HCT116 (cell line): ENCODE measurements at places on chromosomes 2 and 18. TPM values are rescaled to one million over a fixed set of nuclear protein-coding genes. Genes with fewer than 3 reads are reported as not detected.
A peak's percentile ranks its signal among the peaks of the same experiment; 100 is the strongest.

- no peak for DNase-seq
Observed at GRCh38 chr2:74138600-74139323, 8.9 kb downstream of the BOLA3 start.

DNA sequence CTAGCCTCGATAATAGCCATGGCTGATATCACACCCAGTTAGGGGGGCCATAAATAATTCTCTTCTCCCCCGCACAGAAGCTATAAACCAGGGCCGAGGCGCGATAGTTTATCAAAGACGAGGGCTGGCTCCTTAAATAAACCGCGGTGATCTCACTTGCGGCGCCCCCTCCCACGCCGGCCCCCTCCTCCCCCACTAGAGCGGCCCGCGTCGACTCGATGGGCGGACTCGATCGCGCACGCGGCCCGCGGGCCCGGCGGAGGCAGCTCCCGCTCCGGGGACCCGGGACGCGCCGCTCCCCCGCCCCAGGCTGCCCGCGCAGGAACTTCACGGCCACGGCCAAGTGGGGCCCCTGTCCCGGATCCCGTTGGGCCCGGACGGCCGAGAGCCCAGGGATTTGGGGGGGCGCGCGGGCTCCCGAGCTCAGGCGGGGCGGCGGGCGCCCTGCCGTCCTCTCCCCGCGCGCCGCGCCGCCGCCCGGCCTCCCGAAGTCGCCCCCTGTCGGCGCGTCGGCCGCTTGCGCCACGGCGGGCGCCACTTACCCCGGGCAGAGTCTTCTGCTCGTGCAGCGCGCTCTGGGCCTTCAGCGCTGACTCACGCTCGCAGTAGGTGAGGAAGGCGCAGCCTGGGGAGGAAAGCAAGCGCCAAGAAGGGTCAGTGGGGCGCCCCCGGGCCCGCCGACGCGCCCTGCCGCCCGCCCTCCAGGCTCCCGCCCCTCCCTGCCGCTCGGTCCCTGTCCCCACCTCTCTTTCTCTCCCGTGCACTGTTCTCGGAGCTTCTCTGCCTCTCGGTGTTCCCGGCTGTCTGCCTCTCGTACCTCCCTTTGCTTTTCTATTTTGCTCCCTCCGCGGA, 80.4 kb downstream of the CELF4 start:
- peak; percentile 8 for DNase-seq

DNA sequence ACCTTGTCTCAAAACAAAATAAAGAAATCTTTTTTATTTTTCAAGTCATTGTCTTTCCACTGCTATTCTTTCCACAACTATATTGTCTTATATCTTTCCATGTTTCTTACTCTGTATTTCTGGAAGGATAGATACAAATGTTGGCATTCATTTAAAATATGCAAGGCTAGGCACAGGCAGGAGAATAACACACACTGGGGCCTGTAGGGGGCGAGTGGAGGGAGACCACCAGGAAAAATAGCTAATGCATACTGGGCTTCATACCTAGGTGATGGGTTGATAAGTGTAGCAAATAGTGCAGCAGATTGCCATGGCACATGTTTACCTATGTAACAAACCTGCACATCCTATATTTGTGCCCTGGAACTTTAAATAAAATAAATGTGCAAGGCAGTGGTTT, 9.6 kb downstream of the MRPL30 start:
- no peak for DNase-seq

DNA sequence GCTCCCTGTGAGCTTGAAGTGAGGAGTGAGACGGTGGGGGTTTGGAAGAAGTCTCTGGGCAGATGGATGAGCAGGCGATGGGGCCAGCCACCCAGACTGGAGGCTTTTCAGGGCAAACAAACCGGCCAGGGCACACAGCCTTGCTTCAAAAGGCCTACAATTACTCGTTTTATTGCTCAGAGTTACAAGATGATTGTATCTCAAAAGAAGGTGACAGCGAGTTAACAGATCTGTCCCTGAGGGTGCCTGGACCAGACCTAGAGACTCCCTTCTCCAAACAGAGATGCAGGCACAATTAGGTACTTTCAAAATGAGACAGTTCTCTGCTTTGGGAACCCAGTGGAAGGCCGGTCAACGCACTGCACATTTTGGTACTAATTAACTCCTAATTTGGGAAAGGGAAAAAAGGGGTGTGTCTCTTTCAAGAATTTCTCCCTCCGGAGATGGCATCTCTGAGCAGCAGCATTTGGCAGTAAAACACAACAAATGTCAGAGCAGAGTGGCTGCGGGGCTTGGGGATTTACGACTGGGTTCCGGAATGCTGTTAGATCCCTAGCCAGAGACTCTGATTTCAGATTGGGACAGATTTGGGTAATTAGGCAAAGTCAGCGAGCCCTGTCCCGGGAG, 226.7 kb downstream of the TTC32 start:
- no peak for DNase-seq

The GTF3C2 gene
- total RNA-seq = 88.2 TPM
